ENCODE measurements at places on chromosomes 4 and X.

GRCh38 chrX:15055146-15055930 is 182.1 kb downstream of the MOSPD2 start:
- no peak for DNase-seq

- no peak for DNase-seq
Measured at GRCh38 chr4:6221851-6222760, 21.8 kb upstream of the JAKMIP1 start.

DNA sequence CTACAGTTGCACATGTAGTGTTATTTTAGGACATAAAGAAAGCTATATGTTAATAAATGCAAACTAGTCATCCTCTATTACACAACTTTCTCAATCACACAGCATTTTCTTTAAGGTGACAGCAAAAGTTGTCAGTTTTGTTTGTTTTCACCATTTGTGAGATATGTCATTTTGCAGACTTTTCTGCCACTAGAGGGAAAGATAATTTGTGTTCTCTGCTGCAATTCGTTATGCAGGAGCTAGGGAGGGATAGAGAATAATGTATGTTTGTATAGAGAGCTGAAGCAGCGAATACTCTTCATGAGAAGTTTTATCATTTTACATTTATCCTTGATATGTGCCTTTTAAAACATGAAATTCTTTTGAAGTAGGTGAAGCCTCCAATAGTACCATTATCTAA is 670.6 kb upstream of the ATOH1 start:
- no peak for DNase-seq

- no peak for DNase-seq
Measured at GRCh38 chr4:108384544-108384943, 215.8 kb upstream of the LEF1 start.

- no peak for DNase-seq
Measured at GRCh38 chr4:152591876-152592275, 56.0 kb upstream of the FBXW7 start.

GRCh38 chr4:54728368-54728767 is 70.6 kb downstream of the KIT start:
- no peak for DNase-seq

GRCh38 chr4:84498935-84499623 is at the start of gene NKX6-1:
NKX6-1 (minus strand) TSS chr4:84499292; CDS start chr4:84498228, 1,064 bp downstream.
- DNase-seq = no peak

- DNase-seq = no peak
Measured at GRCh38 chr4:169968999-169969398, 57.2 kb downstream of the MFAP3L start.

GRCh38 chrX:150680974-150681373 is 12.2 kb upstream of the MTMR1 start:
- no peak for DNase-seq

- no peak for DNase-seq
Measured at GRCh38 chrX:109874548-109874947, 128.4 kb upstream of the TMEM164 start.

- DNase-seq = no peak
Measured at GRCh38 chr4:98930311-98930865, 1.5 kb upstream of the EIF4E start.

GRCh38 chrX:130649738-130650137 is 248.0 kb downstream of the RBMX2 start:
- no peak for DNase-seq

GRCh38 chr4:113730467-113731216 is 30.9 kb downstream of the CAMK2D start:
- DNase-seq = no peak

DNA sequence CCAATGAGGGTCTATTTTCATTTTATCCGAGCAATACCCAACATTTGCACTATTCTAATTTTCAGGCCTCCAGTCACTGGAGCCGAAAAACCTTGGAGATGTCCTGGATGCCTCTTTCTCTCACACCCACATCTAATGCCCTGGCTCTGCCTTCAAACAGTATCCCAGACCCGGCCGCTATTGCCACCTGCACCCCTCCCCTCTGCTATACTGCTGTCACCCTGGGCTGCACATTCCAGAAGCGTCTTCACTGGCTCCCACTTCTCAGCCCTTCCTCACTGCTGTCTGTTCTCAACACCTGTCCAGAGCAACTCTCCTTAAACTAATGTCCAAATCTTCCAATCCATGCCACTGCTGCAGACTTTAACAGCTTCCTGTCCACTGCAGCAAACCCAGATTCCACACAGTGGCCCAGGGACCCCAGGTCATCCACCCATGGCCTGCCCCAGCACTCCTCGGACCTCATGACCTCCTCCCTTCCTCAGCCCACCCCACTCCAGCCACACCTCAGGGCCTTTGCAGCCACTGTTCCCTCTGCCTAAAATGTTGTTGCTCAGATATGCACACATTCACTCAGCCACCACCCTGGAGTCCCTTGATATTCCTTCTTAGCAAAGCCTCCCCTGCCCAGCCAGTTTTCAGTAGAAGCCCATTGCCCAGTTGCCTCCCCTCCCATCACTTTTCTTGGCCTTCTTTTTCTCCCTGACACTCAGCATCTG is 30.5 kb upstream of the PPP2R2C start:
- DNase-seq = no peak

- no peak for DNase-seq
Measured at GRCh38 chr4:89266128-89266527, 41.5 kb downstream of the GPRIN3 start.

- no peak for DNase-seq
Measured at GRCh38 chrX:85111347-85111746, 107.7 kb downstream of the APOOL start.

DNA sequence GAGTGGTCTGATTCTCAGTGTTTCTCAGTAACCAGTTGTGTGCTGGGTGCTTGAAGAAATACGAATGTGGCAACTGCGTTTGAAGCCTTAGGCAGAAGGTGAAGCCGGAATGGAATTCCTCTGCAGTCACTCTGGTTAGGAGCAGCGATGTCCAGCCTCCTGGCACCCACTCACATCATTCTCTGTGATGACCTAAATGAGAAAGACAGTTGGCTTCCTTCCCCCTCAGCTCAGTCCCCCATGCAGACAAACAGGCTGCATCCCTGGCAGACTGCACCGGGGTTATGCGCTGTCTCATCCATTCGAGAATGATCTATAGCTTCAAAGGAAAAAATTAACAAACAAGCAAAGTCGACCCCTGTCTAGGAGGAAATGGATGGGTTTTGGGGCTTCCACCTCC is 170.1 kb upstream of the SCML1 start:
- DNase-seq = no peak

- peak; percentile 36 for DNase-seq
Measured at GRCh38 chr4:140233791-140234696, 80.1 kb upstream of the MAML3 start.

DNA sequence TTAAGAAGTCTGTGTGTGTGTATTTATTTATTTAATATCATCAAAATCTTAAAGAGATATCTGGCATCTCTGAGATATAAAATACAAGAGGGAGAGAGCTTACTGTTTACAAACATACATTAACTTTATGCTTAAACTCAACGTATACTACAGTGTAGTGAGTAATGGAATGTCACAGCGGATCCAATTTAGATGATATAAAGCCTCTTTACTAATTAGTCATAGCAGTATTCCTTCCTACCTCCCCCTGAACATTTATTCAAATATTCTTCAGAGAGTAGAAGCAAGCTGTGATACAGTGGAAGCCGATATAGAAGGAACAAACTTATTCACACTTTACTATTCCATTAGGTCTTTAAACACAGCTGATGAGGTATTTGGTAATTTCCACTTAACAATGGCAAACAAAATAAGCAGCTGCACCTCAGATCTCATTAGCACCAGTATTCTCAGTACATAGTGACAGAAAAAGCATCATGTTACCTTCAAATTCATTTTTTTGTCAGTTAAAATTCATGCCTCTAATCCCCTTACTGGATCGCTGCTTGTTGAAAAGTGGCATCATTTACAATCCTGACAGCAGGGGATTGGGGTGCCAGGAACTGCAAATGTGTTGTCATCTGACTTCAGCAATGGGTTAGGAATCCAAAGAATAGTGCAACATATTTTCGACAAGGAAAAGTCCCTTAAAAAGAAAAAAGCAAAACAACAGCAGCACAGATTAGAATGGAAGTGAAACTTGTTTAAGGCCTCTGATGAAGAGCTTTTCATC is 658.7 kb upstream of the EPHA5 start:
- DNase-seq = no peak

GRCh38 chrX:69493193-69493592 is 10.9 kb upstream of the NALF2 start:
- DNase-seq = no peak

DNA sequence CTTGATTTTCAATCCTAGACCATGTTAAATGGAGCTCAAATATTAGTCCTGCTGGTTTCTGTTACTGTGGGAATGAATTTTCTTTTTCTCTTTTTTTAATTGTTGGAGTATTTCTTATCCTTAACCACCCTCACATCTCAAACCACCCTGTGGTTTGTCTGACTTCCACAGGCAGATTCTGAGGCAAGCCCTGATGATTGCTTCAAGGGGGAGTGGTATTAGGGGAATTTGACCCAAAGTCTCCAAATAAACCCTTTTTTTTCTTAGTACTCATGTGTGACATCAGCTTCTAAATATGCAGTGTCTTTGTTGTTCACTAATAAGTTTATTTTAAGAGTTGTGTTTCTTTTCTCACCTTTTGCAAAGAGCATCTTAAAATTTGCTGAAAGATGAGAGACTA is 810.3 kb downstream of the IL1RAPL1 start:
- no peak for DNase-seq

- DNase-seq = no peak
Measured at GRCh38 chr4:138611721-138612120, 369.6 kb upstream of the SLC7A11 start.

All from T-helper 1 cell (primary cell).